ENCODE measurements at places on chromosomes 6 and 20.

DNA sequence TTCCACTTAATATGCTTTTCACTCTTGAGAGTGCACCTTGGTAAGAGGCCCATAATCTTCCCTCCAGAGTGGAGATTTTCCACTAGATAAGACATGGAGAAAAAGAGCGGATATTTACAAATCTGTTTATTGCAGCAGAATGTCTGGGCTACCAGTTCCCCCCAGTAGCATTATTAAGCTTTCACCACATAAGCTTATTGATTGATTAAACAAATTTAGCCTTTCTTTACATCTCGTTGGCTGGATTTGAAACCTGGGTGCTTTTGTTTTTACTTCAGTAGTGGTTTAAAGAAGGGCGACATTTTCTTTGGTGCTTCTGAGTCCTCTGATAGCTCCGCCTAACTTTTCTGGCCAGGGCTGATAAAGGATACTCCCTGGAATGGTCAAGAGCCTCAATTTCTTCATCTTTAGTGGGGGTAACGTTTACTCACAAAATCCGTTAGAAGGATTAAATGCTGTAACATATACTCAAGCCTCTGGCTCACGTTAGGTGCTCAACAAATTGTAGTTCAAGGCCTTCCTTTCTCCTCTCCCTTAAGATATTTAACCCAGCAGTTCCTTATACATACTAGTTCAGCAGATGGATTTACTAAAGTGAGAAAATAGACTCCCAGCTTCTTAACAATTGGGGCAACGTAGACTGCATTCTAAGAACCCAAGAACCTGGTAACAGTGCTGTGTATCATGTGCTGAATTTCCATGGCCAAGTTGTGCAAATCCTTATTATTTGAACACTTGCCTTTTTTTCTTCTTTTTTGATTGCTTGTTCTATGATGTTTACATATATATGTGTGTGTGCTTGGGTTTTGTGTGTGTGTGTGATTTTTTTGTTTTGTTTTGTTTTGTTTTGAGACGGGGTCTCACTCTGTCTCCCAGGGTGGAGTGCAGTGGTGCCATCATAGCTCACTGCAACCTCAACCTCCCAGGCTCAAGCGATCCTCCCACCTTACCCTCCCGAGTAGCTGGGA, 91.4 kb downstream of the RREB1 start:
- no peak for DNase-seq

DNA sequence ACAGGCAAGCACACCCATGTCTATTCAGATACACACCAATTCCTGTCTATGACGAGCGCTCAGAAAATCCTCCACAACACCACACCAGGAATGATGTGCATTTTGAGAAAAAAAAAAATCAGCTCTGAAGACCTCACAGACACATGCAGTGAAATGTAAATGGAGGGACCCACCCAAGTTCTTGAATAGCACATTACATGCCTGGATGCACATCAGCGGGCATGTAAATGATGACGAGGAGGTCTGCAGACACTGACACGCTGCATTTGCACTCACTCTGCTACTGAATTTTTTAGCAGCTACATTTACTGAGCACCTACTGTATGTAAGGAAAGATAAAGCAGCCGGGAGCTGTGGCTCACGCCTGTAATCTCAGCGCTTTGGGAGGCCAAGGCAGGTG, 14.7 kb downstream of the NRSN2 start:
- DNase-seq, result no peak

DNA sequence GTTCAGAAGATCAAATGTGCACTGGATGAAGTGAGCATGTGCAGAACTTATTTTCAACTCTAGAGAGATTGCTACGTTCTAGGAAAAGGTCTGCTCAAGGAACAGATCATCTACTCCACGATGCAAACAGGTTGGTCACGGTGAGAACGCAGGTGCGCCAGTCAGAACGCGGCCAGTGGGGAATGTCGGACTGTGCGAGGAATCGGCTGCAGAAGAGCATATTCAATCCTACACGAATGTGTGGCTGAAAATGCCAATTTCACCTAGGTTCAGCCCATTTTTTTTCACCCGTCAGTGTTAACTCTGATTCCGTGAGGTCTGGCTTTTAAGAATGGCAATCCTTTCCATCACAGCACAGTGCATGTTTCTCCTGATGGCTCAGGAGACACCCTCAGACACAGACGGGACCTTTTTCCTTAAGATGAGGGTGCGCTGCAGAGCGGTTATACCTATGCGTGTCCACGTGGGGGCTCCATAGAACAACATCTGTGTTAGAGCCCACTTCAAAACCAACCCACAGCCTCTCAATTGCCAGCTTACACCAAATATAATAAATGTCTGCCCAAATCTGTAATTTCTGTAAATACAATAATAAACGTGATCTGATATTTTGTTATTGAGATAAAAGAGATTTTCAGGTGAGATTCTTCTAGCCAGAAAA, 250.4 kb downstream of the FOXA2 start:
- peak; percentile 38 for DNase-seq

GRCh38 chr6:151721671-151722070, 85.8 kb upstream of the ESR1 start:
- no peak for DNase-seq

DNA sequence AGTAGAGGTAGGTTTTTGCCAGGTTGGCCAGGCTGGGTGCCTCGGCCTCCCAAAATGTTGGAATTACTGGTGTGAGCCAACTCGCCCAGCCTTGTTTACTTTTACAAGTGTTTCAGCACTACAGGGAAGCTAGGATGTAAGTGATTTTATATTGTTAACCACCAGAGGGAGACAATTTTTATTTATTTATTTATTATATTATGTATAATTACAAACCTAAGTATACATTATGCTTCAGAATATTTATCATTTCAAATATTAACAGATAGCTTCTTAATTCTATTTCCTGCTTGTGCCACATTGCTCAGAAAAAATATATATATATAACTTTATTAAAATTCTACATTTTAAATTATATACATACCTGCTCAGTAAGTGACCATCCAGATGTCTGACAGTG, 9.8 kb downstream of the MMUT start:
- DNase-seq, result no peak

Measured in astrocyte of the cerebellum (primary cell).